Keratinocyte (primary cell): ENCODE measurements at places on chromosomes 1 and 21. TPM values are rescaled to one million over a fixed set of nuclear protein-coding genes. Genes with fewer than 3 reads are reported as not detected.

Gene TRIM62
- 2.0 to 4.7 TPM (median 2.2 TPM) in 3 replicates for polyA plus RNA-seq

- H3K4me3 ChIP-seq = no peak overlapping the region
- no peaks in the 10 kb centered on the region for H3K36me3 ChIP-seq
- H3K27me3 ChIP-seq = peaks cover 41% of the 10 kb centered on the region
- peaks cover 2% of the 10 kb centered on the region for H3K4me1 ChIP-seq
- H3K27ac ChIP-seq = no peak overlapping the region
Observed at GRCh38 chr1:25622531-25622930, 5.9 kb downstream of the MAN1C1 start.

GRCh38 chr1:38508232-38508631 lies 351.3 kb downstream of the RRAGC start:
- no peak for DNase-seq
- peaks cover 15% of the 10 kb centered on the region for H3K27me3 ChIP-seq
- no peak overlapping the region for H3K27ac ChIP-seq
- no peaks in the 10 kb centered on the region for H3K36me3 ChIP-seq
- H3K4me3 ChIP-seq = no peak overlapping the region

DNA sequence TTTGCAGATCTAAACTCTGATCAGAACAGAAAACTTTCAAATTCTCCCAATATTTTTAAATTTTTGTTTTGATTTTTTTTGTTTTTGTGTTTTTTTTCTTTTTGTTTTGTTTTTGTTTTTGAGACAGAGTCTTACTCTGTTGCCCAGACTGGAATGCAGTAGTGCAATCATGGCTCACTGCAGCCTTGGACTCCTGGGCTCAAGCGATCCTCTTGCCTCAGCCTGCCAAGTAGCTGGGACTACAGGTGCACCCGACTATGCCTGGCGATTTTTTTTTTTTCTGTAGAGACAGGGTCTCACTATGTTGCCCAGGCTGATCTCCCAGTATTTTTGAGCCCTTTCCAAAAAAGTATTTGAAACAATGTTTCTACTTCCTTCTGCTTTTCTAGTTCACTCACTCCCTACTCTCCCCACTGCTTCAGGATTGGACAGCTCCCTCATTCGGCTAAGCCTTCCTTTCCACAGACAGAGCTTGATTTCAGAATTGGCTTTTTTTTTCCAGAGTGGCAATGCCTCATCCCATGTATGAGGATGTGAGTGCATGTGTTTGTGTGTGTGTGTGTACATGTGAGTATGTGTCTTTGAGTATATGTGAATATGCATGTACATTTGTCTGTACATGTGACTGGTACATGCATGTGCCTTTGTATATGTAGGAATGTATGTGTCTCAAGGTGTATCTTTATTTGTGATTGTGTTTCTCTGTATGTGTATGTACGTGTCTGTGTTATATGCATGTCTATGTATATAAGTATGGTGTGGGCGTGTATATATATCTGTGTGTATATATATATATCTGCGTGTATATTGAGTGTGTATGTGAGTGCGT lies 11.9 kb downstream of the LHX4 start:
- H3K27ac ChIP-seq = no peak overlapping the region
- no peak overlapping the region for H3K4me3 ChIP-seq
- no peaks in the 10 kb centered on the region for H3K4me1 ChIP-seq
- no peak for DNase-seq

Gene GBP6
- 4.7 to 16.3 TPM (median 9.4 TPM) in 3 replicates for polyA plus RNA-seq

Gene LAD1
- polyA plus RNA-seq = 82.4 to 140 TPM (median 82.9 TPM) in 3 replicates

DNA sequence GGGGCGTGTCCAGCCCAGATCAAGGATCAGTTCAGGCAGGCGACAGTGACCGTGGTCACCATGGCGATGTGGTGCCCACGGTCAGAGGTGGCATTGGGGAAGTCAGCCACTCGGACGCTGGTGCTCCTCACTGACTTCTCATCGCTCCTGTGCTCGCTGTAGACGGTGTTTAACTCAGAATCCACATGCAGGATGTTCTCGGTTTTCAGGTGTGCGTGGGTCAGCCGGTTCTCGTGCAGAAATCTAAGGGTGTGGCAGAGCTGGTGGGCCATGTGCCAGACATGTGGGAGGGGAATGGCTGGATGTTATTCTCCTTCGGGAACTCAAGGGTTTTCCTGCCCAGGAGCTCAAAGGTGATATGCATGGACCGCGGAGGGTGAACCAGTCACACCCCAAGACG lies 11.7 kb downstream of the OR2AJ1 start:
- H3K36me3 ChIP-seq = no peaks in the 10 kb centered on the region
- no peaks in the 10 kb centered on the region for H3K27me3 ChIP-seq
- H3K4me1 ChIP-seq = no peaks in the 10 kb centered on the region
- H3K4me3 ChIP-seq = no peak overlapping the region
- no peak overlapping the region for H3K27ac ChIP-seq

- peaks cover 18% of the 10 kb centered on the region for H3K4me1 ChIP-seq
- peaks cover 7% of the 10 kb centered on the region for H3K27me3 ChIP-seq
- H3K36me3 ChIP-seq = no peaks in the 10 kb centered on the region
- H3K4me3 ChIP-seq = peak overlapping the region; percentile 71
- H3K27ac ChIP-seq = peak overlapping the region; percentile 47
- no peak for DNase-seq
Observed at GRCh38 chr1:4655674-4656532, 1.5 kb downstream of the AJAP1 start.

DNA sequence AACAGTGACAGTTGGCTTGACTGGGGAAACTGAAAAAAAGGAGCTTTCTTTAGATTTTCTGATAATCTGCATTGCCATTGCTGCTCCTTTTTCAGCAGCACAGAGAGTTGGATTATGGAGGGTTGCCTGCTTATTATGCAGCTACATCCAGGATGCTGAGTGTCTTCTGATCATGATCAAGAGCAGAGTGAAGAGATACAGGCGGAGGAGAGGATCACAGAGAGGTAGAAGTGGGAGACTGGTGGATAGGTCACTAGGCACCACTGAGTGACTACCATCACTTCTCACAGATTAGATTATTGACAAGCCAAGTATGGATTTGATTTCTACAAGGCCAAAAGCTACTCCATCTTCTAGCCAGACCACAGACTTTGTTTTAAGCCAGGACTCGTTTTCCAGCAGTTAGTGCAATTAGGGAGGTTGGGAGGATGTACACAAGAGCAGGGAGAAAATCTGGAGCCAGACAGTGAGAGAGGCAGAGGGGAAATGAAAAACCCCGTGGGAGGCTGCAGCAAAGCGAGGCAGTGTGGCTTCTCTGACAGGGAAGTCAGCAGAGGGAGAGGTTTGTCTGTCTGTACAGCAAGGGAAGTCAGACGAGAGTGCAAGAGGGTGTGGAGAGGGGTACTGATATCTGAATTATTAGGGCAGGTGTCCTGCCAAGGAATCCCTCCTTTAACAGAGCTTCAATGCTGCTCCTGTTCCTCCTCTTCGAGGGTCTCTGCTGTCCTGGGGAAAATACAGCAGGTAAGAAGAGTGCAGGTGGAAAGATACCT lies at the start of gene CD1E:
CD1E (plus strand) TSS at position 592 of the 773 bp plus-strand sequence; CDS start at position 687, 95 bp downstream.
- H3K27ac ChIP-seq = no peak within 1 kb of the TSS
- no peaks in the 10 kb centered on the region for H3K27me3 ChIP-seq
- no peaks in the 10 kb centered on the region for H3K36me3 ChIP-seq

DNA sequence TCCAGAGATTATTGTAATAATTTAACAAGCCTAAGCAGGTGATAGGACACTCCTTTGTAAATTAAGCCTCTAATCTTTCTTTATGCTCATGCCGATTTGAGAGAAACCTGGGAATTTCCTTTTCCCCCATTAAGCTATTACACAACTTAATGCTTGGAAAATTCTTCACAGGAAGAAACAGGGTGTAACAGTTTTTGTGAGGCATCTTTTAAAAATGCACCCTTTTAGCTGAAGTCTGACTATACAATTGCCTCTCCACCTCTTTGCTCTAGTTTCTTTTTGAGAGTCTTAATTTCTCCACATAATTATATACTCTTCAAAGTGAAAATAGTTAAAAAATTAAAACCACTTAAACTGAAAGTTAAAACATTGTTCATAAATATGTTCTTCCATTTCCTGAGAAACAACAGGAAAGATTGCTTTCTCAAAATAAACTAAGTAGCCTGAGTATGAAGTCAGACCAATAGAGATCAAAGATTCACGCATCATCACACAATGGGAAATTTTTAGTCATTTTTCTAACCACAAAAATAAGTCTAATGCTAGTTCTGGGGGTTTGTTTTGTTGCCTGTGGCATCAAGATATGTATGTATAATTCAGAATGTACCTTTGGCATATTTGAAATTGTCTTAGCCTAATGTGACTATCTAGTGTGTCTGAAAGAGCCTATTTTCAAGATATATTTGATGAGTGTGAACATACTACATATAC lies 34.7 kb downstream of the LRRC8D start:
- DNase-seq = peak; percentile 17
- peaks cover 3% of the 10 kb centered on the region for H3K36me3 ChIP-seq
- H3K27me3 ChIP-seq = no peaks in the 10 kb centered on the region

Gene ARHGEF19
- polyA plus RNA-seq = 5.0 to 7.1 TPM (median 5.1 TPM) in 3 replicates

Gene TRIM58
- 0.09 to 0.29 TPM (median 0.14 TPM) in 3 replicates for polyA plus RNA-seq
